Astrocyte (in vitro differentiated cells and primary cell): ENCODE measurements at places on chromosomes 7 and 10. TPM values are rescaled to one million over a fixed set of nuclear protein-coding genes. Genes with fewer than 3 reads are reported as not detected.

DNA sequence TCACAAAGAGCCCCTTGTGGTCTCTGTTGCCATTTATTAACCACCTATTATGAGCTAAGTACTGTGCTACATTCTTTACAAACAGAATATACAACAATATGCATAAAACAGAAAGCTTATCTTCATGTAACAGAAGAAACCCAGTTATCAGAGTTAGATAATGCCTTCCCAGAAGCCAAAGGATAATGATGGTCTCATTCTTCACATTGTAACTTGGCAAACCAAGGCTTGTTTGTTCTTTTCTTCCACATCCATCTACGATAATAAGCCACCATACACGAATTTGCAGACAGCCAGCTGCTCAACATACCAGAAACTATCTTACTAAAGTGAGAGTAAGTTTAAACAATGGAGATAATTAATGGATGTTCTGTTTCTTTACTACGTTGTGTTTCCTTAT lies 127.6 kb downstream of the NEBL start:
- H3K4me3 ChIP-seq, result no peak overlapping the region
- no peaks in the 10 kb centered on the region for H3K27me3 ChIP-seq
- H3K36me3 ChIP-seq, result no peaks in the 10 kb centered on the region
- H3K27ac ChIP-seq, result no peak overlapping the region

DNA sequence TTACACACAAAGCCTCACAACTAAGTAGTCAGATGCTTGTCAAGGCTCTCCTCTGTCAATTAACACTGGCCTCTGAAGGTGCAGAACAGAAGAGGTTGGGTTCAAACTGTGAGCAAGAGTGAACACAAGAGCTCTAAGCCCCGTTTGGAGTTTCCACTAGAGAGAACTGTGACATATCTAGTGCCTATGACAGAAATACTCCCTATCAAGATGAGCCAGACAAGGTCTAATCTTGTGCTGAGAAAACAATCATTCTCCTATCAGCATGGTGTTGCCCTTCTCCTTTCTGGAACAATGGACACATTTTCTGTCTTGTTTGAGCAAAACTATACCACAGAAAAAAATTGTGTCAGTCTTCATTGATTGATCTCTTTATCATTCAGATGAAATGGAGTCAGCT lies 62.4 kb upstream of the CCDC71L start:
- DNase-seq, result no peak
- peaks cover 11% of the 10 kb centered on the region for H3K4me1 ChIP-seq
- no peak overlapping the region for H3K4me3 ChIP-seq
- H3K27ac ChIP-seq, result no peak overlapping the region

- H3K27ac ChIP-seq, result no peak overlapping the region
- H3K4me3 ChIP-seq, result no peak overlapping the region
- DNase-seq, result peak; percentile 12
- H3K27me3 ChIP-seq, result no peaks in the 10 kb centered on the region
- peaks cover 15% of the 10 kb centered on the region for H3K4me1 ChIP-seq
These were observed 1.6 kb upstream of the SAMD9 start for GRCh38 chr7:93119191-93119905.

GRCh38 chr7:136969761-136970160 lies 101.3 kb downstream of the CHRM2 start:
- H3K4me1 ChIP-seq, result no peaks in the 10 kb centered on the region
- no peak overlapping the region for H3K27ac ChIP-seq

GRCh38 chr7:42244828-42245227 lies 7.8 kb upstream of the GLI3 start:
- H3K4me3 ChIP-seq, result no peak overlapping the region
- DNase-seq, result peak; percentile 60
- H3K27me3 ChIP-seq, result peaks cover 13% of the 10 kb centered on the region
- no peak overlapping the region for H3K27ac ChIP-seq
- no peaks in the 10 kb centered on the region for H3K36me3 ChIP-seq

GRCh38 chr7:33517191-33517590 lies 387.8 kb downstream of the BBS9 start:
- H3K36me3 ChIP-seq, result no peaks in the 10 kb centered on the region
- no peak overlapping the region for H3K4me3 ChIP-seq
- no peaks in the 10 kb centered on the region for H3K4me1 ChIP-seq
- no peak for DNase-seq

DNA sequence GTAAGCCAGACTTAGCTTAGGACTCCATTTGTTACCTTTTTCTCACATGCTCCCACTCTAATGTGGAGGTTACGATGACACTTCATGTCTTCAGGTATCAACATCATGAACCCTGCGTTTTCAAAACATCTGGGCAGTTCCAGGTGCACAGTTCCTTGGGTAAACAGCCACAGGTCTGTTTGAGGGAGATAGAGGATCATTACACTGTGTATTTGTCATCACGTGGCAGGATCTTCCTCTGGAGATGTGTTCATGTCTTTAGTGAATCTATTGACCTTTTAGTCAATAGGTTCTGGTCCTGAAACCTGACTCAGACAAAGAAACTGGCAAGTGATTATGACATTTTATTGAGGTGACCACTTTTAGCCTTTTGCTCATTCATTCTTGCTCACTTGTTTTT lies 145.5 kb downstream of the ANKRD7 start:
- DNase-seq, result no peak
- H3K27me3 ChIP-seq, result no peaks in the 10 kb centered on the region
- no peaks in the 10 kb centered on the region for H3K36me3 ChIP-seq
- no peak overlapping the region for H3K4me3 ChIP-seq
- no peak overlapping the region for H3K27ac ChIP-seq

DNA sequence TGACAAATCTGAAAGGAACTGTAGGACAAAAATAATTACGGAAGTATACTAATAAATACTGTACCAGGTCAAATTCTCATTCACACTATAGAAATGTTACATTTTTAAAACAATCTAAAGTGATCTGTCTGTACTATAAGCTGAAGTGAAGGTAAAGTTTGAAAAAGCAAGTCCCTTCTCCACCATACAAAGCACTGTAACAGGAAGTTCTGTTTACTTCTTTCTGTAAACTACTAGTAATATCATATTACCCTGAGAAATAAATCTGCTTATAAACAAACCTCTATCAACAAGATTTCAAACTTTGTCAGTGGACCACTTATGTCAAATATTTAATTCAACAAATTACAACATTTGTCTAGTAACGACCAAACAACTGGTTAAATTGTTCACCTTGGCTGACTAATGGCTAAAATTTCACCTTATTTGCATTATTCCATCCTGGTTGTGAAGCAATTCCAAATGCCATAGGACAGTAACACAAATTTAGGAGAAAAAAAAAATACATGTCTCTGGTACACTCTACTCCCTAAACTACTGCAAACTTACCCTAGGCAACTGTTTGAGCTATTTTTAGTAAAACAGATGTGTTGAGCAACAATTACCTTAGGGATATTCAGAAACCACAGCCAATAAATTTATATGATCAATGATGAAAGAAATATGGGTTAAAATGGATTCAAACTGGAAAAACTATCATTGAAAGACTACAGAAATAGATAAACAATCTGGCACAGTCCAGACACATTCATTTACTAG lies 126.0 kb downstream of the NRBF2 start:
- H3K36me3 ChIP-seq, result peaks cover 12% of the 10 kb centered on the region
- DNase-seq, result no peak
- H3K27me3 ChIP-seq, result no peaks in the 10 kb centered on the region

DNA sequence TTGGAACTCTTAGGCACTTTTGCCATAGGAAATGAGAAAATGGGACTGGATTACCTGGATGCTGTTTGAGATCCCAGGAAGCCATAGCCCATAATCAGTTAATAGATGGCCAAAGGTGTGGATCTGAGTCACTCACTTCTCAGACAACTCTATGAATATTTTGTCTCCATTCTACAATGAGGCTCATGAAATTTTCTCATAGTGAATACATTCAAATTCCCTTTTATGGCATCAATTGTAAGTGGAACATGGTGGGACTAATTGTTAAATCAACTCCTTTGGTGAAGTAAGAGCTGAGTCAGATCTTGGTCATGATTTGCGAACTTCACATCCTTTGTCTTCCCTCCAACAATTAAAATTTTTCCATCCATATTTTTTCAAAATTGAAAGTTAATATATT lies 222.1 kb downstream of the ARL4A start:
- no peak overlapping the region for H3K4me3 ChIP-seq
- H3K27ac ChIP-seq, result no peak overlapping the region
- no peaks in the 10 kb centered on the region for H3K36me3 ChIP-seq
- no peak for DNase-seq
- H3K4me1 ChIP-seq, result no peaks in the 10 kb centered on the region

DNA sequence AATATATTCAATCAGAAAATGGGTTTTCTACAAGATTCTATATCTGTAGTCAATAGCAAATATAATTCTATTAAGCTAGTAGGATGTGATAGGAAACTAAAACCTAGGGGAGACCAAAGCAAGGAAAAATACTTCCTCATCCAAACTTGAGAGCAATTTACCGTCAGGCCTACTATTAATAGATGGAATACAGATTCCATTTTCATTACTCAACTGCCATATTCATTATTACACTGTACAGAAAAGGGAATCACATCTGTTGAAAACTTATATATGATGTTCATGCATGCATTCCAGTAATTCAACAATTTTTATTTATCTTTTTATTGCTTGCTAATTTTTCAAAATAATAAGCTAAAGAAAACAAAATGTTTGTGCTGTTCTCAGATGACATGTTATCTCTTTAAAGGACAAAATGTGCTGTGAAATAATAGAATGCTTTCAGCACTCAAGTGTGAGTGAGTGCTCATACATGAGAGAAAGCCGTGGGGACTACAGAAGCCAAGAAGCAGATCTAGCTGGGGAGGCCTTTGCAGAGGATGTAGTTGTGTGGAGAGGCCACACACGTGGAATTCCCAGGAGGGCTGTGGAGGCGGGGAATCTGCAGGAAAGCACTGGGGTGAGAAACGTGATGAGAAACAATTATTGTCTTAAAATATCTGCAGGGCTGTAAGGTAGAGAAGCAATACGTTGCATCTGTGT lies 110.0 kb downstream of the EGFR start:
- no peaks in the 10 kb centered on the region for H3K27me3 ChIP-seq
- H3K4me1 ChIP-seq, result peaks cover 74% of the 10 kb centered on the region

DNA sequence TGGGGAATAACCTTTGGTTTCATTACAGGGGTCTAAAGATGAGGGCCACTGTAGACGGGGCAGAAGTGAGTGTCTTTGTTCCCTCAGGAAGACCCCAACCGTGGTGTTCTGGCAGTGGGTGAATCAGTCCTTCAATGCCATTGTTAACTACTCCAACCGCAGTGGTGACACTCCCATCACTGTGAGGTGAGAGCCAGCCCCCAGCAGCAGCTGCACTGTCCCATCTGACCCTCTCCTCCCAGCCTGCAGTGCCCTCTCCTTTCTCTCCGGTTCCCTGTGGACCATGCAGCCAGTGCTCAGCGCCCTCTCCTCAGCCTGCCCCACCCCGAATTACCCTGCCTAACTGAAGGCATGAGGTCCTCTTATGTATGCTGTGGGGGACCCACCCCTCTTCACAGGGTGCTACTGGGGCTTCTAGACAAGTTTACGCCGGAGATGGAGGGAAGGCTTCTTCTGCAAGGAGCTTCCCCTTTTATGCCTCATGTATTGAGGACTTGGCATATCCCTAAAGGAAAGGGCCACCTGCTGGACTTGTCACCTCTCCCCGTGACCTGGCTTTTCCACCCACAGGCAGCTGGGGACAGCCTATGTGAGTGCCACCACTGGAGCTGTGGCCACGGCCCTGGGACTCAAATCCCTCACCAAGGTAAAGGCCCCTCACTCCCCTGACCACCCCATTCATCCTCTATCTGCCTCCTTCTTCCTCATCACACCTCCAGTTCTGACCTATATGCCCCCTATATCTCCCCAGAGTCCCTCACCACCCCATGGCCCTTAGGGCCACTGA lies 5.1 kb downstream of the SFXN3 start:
- no peak for DNase-seq
- H3K4me3 ChIP-seq, result no peak overlapping the region
- no peak overlapping the region for H3K27ac ChIP-seq
- peaks cover 17% of the 10 kb centered on the region for H3K4me1 ChIP-seq
- H3K27me3 ChIP-seq, result no peaks in the 10 kb centered on the region

Gene UPK3BL1
- total RNA-seq, result 9.1 and 12.2 TPM in 2 replicates

Gene GCK
- 0.24 TPM in 1 of 2 replicates, not detected in the other for total RNA-seq

Gene PLCE1
- 0.58 and 0.84 TPM in 2 replicates for total RNA-seq

Gene MYH16
- 0.11 and 0.24 TPM in 2 replicates for total RNA-seq

Gene CPEB3
- total RNA-seq, result 1.2 and 1.6 TPM in 2 replicates

Gene FAM25G
- total RNA-seq, result not detected in 2 replicates

Gene C7orf57
- total RNA-seq, result not detected in 2 replicates

Gene TMEM254
- total RNA-seq, result 14.3 and 15.1 TPM in 2 replicates

Gene MMD2
- not detected in 2 replicates for total RNA-seq
